Ovary (tissue), 10 donors: ENCODE measurements at places on chromosomes 2 and 18.

DNA sequence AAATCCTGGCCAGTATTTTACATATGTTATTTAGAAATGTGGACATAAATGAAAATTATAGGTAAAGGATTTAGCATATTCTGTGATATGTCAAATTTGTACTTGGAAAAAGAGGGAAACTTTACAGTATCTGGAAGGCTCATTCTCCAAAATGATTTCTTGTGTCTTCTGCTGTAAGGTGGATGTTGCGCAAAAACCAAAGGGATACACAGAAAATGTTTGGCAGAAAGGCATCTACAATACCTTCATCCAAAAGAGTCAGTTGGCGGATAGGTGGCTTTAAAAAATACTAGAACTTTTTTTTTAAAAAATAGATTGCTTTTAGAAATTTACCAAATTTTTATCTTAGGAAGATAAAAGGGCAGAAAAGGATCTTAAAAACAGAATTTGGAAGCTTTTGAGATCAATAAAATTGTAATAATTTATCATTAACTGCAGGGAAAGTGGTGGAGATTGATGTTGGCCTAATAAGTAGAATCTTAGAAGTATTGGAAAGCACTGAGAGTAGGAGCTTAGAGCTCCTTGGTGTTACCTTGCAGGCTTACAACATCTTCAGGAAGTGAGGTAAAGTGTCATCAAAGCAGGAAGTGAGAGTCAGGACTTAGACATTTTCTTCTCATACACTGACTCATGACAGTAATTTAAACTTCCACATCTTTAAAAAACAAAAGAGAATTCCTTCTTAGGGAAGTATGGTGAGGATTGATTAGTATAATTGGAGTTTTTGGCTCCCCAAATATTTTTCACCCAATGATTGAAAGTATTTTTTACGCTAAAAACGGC is 2.1 kb downstream of the NABP1 start:
- no peak for DNase-seq

- DNase-seq, result no peak
These were observed 53.5 kb downstream of the VSNL1 start for GRCh38 chr2:17593841-17594491.

GRCh38 chr2:221649051-221649775 is 77.1 kb upstream of the EPHA4 start:
- DNase-seq, result peak; percentile 13

GRCh38 chr2:218029366-218030360 is 26.9 kb upstream of the TNS1 start:
- no peak for DNase-seq

DNA sequence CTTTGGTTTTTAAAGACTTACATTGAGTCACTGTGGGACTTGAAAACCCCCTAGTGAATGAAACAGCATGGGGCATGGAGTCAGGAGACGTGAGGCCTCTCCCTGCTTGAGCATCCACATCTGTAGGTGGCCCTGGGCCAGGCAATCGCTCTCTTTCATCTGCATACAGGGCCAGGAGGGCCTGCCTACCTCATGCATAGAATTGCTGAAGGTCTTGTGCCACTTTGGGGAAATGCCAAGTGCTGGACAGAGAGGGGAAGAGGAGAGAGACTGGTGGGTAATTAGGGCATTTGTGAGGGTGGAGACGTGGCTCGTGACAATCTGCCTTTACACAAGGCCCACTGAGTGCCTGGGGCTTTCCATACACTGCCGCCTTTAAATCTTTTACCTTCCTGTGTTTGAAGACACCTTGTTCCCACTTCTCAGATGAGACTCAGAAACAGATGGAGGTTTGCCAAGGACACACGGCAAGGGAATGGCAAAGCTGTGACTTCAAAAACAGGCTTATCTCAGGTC is 322.2 kb upstream of the HS6ST1 start:
- DNase-seq, result no peak

- no peak for DNase-seq
These were observed 1652.3 kb upstream of the SLC39A10 start for GRCh38 chr2:194004590-194005206.

DNA sequence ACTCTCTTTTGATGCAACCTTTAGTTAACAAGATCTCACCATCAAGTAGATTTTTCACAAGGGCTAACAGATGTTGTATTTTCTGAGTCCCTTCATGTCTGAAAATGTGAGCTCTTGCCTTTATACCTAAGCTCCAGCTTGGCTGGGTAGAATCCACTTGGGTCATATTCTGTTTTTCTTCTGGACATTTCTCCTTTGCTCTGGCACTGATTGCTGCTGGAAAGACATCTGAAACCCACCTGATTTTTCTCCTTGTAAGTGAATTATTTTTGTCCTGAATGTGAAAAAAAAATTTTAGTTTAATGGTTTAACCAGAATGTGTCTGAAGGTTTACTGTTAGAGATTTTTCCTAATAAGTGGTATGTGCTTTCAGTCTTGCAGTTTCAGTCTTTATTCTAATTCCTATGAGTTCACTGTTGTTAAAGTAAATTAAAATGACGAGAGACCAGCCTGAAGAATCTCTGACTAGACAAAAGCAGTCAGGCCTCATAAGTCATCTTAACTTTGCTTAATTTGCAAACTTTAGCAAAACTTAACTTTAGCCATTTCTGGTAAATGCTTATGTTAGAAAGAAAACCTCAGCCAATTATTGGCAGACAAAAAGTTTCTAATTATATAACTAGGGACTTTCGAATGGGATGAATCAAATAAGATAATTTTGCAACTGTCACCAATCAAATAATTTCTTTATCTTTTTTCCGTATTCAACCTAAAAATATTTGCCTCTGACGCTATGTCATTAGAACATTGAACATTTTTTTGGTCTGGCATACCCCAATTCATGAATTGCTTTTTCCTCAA is 70.8 kb downstream of the ACAA2 start:
- no peak for DNase-seq

GRCh38 chr18:56721031-56721430 is 69.9 kb downstream of the WDR7 start:
- no peak for DNase-seq

- no peak for DNase-seq
These were observed 391.5 kb downstream of the XIRP2 start for GRCh38 chr2:167279810-167280209.

DNA sequence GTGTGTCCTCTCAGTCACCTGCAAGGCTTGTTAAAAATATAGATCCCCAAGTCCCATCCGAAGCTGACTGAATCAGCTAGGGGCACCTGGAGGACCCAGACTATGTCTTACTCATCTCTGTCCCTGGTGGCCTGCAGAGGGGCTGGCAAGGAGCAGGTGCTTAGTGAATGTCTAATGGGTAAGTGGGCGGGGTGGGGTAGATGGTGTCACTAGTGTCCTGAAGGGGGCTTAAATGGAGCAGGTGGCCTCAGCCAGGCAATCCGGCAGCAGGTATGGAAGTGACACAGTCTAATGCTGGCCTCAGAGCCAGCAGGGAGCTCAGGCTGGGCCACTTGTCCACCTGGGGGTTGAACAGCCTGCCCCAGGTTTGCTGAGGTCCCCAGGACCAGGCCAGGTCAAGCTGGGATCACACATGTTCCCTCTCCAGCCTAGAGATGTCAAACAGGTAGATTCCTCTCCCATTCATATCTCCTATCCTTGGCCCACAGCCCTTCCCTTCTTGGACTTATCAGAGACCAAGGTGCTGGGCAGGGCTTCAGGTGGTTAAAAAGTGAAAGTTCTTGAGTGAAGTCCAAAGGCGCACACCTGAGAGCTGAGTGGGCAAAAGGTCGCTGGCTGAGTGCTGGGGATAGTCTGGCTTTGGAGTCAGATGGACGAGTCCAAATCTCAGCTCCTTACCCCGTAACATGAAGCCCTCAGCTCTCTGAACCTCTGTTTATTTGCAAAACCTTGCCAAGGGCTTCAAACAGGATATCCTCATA is 1.7 kb downstream of the STEAP3 start:
- DNase-seq, result no peak

DNA sequence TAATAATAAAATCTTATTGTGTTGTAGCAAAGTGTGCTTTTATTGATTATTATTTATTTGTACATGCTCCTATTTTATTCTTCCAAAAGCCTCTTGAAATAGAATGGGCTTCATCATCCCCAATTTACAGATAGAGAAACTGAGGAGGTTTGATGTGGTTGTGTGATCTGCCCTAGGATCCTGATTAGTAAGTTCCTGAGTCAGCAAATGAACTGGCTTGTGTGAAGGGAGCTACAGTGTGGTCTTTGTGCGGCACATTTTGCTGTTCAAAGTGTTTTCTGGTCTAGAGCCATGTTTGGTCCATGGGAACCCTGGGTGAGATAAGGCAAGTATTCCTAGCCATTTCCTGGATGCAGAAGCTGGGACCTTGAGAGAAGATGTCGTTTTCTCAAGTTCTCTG is 326.9 kb downstream of the MEIS1 start:
- no peak for DNase-seq

DNA sequence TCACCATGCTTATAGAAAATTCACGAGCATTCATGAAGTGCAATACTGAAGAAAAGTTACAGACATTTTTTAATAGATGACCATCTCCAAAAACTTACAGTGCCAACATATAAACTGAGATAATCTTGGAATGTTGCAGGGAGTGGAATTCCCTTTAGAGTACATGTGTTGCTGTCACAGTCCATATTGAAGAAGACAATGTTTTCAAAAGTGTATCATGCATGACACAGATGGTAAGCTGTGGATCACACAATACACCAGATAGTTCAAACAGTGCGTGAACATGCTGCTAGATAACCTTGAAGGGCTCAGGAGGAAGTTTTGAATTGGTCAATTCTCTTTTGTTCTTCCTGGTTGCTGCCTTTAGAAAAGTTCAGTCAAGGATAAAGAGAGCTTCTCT is 1644.3 kb upstream of the NXPH2 start:
- DNase-seq, result no peak

DNA sequence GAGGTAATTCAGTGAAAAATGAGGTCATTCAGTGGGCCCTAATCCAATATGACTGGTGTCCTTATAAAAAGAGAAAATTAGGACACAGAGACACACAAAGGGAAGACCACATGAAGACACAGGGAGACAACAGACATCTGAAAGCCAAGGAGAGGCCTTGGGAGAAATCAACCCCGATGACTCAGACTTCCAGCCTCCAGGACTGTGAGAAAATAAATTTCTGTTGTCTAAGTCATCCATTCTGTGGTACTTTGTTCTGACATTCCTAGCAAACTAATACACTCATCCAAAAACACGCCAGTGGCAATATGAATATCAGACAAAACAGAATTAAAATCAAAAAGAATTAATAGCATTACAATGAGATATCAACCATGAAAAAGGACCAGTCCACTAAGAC is 303.7 kb downstream of the SS18 start:
- no peak for DNase-seq
